Fibroblast of gingiva (primary cell): ENCODE measurements at places on chromosomes 2 and 18.

DNA sequence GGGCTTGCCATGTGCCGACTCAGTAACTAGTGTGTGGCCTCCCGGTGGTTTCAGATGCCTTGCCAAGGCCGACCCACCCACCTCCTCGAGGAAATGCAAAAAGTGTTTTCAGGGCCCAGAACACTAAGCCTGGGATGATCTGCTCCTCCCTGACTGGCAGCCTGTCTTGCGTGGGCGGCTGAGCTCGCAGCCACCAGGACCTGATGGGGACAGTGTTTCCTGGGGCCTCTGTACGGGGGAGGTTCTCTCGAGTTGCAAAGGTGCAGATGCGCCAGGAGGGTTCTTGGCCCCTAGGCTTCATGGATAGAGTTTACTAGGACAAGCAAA is 85.2 kb downstream of the GLI2 start:
- peak; percentile 46 for DNase-seq

GRCh38 chr2:12428786-12429185 is 287.9 kb upstream of the TRIB2 start:
- peak; percentile 66 for DNase-seq

- no peak for DNase-seq
These were observed 90.9 kb downstream of the MALT1 start for GRCh38 chr18:58761970-58762780.

GRCh38 chr2:238231809-238232208 is 8.0 kb downstream of the HES6 start:
- DNase-seq, result no peak

GRCh38 chr2:172461591-172462372 is 34.4 kb downstream of the ITGA6 start:
- peak; percentile 11 for DNase-seq

- no peak for DNase-seq
These were observed 116.2 kb downstream of the ADCYAP1 start for GRCh38 chr18:1020731-1021344.

GRCh38 chr2:55247025-55247424 is 14.5 kb downstream of the RPS27A start:
- no peak for DNase-seq

GRCh38 chr2:86825693-86826381 is 35.1 kb upstream of the CD8A start:
- no peak for DNase-seq

GRCh38 chr18:21262244-21262643 is 20.2 kb downstream of the GREB1L start:
- no peak for DNase-seq

DNA sequence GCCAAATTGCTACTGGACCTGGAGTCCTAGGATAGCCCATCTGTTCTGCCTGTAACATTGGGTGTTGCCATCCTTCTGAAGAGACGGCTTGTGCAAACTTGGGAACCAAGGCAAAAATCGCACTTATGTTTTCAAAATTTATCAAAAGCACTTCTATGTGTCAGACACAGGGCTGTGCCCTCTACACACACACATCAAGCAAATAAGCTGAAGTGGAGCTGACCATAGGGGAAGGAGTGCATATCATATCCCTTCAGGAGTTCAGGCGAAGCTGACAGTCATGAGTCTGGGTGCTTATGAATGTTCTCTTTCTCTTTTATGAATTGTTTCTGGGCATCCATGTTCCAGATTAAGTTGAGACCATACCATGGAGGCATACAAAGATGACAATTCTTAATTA is 247.9 kb downstream of the CYRIA start:
- DNase-seq, result no peak

- peak; percentile 45 for DNase-seq
These were observed 86.1 kb downstream of the SLC25A12 start for GRCh38 chr2:171807831-171808393.

GRCh38 chr2:38727661-38728060 is 23.5 kb downstream of the SRSF7 start:
- DNase-seq, result no peak

GRCh38 chr2:10278763-10279471 is 23.8 kb upstream of the HPCAL1 start:
- DNase-seq, result no peak

GRCh38 chr2:108956375-108956774 is 32.6 kb downstream of the EDAR start:
- no peak for DNase-seq

GRCh38 chr18:9631814-9632496 is 17.6 kb upstream of the PPP4R1 start:
- peak; percentile 77 for DNase-seq

- no peak for DNase-seq
These were observed 24.1 kb downstream of the TWIST2 start for GRCh38 chr2:238872026-238872425.

- DNase-seq, result no peak
These were observed 264.7 kb upstream of the SYT4 start for GRCh38 chr18:43542016-43542415.

GRCh38 chr2:137232076-137232475 is 466.7 kb downstream of the THSD7B start:
- DNase-seq, result no peak

DNA sequence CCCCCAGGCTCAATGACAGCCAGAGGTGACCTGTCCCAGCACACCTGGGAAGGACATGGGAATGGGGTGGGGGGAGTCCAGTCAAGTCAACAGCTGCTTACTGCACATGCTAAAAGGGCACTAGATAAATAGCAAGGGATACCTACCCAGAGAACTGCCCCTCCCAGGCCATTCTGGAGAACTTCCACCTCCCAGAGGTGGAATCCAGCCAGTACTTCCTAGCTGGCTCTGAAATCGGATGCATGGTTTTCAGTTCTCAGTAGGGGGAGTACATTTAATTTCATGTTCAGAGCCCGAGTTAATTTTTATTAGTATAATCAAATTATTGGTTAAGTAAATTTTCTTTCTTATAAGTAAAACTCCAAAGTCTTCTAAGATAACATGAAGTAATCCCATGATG is 28.9 kb upstream of the ITGA6 start:
- DNase-seq, result no peak

GRCh38 chr18:9466127-9466526 is 9.2 kb upstream of the RALBP1 start:
- DNase-seq, result no peak

DNA sequence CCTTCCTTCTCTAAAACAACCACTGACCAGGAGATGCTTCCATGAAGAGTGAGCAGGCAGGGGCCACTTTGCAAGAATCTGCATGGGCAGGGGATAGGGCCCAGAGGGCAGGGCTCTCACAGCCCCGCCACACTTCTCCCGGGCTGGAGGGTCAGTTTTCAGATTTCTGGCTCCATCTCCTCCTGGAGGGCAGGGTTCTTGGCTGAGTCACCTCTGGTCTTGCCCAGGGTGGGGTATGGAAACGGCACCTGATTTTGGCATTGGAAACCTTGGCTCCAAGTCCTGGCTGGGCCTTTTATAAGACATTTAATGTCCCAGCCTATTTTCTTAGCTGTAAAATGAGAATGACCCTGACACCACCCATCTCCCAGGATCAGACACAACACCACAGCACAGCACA is 27.6 kb upstream of the ASPRV1 start:
- DNase-seq, result no peak

DNA sequence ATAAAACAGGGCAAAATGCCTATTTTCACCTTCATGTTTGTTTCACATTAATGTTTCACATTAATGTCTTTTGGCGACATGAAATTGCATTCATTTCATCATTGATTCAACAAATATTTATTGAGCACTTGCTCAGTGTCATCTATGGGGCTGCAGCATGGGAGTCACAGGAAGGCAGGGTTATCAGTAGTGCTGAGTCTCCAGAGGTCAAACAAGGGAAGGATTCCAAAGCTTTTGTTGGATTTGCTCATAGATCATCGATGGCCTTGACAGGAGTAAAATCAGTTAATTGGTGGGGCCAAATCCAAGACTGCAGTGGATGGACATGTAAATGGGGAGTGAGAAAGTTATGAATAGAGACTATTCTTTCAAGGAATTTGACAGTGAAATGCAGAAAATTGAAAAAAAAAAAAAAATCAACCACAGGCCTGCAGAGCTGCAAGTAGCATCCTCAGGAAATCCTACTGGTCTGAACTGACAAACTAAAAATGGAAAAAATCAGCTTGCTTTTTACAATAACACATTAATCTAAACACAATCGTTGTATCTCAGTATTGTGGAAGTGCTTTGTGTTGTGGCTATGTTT is 1290.8 kb downstream of the DPP10 start:
- no peak for DNase-seq

- DNase-seq, result no peak
These were observed 57.9 kb upstream of the ARHGAP15 start for GRCh38 chr2:143071185-143071876.

- peak; percentile 25 for DNase-seq
These were observed 28.3 kb downstream of the MCFD2 start for GRCh38 chr2:46887028-46887885.

DNA sequence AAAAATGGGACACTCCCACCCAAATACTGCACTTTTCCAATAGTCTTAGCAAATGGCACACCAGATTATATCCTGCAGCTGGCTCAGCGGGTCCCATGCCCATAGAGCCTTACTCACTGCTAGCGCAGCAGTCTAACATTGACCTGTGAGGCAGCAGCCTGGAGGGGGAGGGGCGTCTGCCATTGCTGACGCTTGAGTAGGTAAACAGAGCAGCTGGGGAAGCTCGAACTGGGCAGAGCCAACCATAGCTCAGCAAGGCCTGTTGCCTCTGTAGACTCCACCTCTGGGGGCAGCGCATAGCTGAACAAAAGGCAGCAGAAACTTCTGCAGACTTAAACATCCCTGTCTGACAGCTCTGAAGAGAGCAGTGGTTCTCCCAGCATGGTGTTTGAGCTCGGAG is 110.4 kb downstream of the CTIF start:
- no peak for DNase-seq

DNA sequence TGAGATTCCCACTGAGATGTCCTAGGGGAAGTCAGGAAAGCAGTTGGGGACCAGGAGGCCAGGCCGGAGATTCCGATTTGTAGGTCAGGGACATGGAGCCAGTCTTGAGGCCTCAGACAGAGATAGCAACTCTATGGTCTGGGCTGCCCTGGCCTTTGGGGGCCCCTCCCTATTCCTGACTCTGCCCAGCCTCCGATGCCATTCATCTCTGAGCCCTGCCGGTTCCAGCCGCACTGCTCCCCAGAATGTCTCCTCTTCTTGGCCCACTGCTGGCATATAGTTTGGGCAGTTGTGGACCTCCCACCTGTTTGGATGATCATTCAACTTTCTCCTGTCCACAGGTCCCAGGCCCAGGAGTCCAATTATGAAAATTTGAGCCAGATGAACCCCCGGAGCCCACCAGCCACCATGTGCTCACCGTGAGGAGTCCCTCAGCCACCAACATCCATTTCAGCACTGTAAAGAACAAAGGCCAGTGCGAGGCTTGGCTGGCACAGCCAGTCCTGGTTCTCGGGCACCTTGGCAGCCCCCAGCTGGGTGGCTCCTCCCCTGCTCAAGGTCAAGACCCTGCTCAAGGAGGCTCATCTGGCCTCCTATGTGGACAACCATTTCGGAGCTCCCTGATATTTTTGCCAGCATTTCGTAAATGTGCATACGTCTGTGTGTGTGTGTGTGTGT is 16.4 kb downstream of the SIGLEC15 start:
- DNase-seq, result no peak
